ENCODE measurements at places on chromosomes 5 and 9.

- no peak for DNase-seq
Measured at GRCh38 chr9:92636627-92637026, 33.3 kb downstream of the IPPK start.

GRCh38 chr9:6226696-6227095 is 11.1 kb downstream of the IL33 start:
- no peak for DNase-seq

GRCh38 chr5:57900381-57900944 is 417.9 kb upstream of the ACTBL2 start:
- no peak for DNase-seq

GRCh38 chr9:134538856-134539566 is 102.6 kb upstream of the COL5A1 start:
- no peak for DNase-seq

DNA sequence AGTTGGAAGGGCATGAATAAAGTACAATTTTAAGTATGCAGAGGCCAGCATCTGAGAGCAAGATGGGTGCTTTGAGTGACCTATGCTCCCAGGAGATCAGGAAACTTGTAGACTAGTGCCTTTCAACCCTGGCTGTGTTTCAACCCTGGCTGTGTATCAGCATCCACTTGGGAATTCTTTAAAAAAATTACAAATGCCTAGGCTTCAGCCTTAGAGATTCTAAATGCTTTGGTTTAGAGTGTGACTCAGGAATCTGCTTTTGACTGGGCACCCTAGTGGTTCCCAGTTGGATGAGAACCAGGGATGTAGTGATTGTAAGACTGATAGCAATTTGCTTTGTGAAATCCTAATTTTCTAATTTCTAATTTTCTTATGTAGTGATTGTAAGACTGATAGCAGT is 65.6 kb downstream of the RALGPS1 start:
- no peak for DNase-seq

DNA sequence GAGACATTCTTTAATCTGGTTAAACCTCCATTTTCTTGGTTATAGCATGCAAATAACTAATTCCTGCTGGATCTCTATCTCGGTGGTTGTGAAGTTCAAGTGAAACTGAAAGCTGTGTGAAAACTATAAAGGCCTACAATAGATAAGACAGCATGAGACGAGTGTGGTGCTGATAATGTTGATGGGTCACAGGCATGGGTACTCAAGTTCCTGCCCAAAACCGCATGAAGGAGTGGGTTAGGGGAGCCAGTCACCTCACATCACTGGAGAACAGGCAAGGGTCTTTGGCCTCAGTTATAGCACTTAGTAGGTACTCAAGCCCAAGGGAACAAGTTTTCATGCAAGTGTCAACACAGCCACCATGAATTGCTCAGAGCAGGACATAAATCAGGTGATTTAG is 16.7 kb downstream of the HMHB1 start:
- no peak for DNase-seq

DNA sequence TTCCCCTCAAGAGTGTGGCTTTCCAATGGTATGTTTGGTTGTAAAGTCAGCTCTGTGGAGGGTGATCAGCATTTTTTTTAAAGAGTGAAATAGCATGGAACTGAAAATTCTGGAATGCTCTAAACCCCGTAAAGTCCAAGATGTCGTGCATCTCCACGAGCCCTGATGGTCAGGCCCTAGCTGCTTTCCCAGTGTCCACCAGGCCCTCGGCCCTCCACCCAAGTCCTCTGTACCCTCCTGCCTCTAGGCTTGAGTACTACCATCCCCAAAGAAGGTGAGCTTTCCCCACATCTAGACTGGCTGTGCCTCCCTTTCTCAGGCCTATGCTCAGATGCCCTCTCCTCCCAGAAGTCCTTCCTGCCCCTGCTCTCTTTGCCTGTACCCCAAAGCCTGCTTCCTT is 280.3 kb downstream of the GADD45G start:
- no peak for DNase-seq

- no peak for DNase-seq
Measured at GRCh38 chr5:179188636-179189035, 128.5 kb downstream of the ZNF354C start.

GRCh38 chr9:99025616-99026270 is 79.2 kb upstream of the TGFBR1 start:
- no peak for DNase-seq

DNA sequence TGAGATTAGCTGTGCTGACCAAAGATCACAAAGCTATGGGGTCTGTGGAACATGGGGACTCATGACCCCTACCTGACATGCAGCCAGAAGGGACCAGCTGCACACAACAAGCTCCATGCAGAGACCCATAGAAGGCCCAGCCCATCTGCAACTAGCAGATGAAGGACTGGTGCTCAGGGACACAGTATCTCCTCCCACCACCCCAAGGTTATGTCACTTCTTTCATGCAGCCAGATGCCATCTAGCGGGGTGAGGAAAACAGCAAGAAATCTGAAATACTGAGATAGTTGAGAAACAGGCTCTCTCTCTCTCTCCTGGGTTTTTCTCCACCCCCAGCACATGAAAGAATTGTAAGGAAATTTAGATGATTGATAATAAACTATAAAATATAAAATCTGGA is 161.3 kb upstream of the DAPK1 start:
- no peak for DNase-seq

DNA sequence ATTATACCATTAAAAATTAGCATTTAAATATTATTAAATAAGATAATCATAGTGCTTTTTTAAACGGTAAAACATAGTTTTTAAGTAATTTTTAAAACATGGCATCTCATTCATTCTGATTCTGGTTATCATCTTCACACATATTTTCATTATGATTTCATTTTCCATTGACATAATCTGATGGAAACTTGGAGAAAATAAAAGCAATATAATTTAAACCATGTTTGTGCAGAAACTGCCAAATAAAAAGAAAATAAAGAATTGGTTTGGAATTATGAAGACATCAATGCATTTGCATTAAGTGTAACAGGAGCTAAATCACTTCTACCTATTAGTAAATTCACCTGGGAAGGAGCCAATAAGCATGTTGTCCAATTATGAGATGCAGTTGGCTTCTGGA is 490.1 kb upstream of the CD180 start:
- no peak for DNase-seq

DNA sequence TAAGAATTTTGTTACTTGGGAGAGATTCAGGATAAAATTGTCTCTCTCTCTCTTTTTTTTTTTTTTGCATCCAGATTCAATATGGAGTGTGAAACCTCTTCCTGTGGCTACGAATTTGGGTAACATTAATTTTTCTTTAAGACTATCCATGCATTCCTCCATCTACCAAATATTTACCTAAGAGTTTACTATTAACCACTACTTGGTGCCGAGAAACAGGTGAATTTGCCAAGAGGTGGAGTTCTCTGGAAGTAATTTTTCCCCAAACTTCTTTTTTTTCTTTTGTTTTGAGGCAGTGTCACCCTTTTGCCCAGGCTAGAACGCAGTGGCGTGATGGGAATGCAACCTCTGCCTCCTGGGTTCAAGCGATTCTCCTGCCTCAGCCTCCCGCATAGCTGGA is 206.3 kb upstream of the VLDLR start:
- no peak for DNase-seq

DNA sequence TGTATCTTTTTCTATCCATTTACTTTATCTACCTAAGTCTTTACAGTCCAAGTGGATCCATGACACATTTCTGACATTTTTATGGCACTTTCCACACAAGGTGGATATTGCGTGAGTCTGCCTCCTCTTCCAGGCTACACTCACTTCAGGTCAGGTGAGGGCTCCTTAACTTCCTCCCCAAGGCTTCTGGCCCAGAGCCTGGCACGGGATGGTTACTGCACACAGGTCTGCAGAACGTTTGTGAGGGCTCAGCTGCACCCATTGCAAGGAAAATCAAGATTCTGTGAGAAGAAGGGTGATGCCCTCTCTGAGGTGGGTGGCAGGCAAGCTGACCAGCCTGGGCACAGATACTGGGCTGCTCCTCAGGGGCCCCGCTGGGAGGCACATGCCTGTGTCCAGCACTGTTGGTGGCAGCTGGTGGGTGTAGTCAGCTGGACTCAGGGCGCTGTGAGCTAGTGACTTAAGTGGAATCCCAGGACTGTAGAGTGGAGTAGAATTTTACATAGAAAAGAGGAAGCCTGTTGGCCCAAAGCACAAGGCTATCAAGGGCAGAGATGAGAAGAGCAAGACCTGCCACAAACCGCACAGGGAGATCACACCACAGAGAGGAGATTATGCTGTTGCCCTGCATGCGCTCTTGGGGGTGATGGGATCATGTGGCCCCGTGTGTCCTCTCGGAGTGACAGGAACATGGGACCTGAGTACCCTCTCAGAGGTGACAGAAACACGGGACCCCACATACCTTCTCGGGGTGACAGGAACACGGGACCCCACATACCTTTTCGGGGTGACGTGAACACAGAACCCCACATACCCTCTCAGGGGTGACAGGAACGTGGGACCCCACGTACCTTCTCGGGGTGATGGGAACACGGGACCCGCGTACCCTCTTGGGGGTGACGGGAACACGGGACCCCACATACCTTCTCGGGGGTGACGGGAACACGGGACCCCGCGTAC is 21.3 kb downstream of the AHRR start:
- DNase-seq, result no peak

DNA sequence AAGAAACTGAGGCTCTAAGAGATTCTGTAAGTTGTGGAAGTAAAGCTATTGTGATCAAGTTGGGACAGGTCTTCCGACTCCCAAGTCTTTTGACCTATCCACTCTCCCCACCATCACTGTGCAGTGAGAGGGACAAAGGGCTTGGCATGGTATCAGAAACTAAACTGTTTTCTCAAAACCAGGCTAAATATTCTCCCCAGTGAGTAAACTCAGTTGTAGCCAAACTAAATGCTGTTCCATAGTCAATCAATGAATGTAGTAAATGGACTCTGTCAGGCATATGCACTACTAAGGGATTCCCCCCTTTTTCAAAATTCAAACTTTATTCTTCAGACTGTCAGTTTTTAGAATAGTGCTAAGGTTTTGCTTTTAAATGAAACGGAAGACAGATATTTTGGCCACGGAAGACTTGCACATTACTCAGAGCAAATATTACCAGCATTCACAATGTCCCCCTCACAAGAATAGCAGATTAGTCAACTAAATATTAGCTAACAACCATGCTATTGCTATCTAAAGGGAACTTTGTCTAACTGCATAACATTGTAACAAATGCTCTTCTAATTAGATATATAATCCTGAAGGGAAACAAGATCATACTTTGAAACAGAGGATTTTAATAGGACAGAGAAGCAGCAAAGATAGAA is 7.1 kb downstream of the PRKAA1 start:
- DNase-seq, result no peak

GRCh38 chr9:38315085-38315595 is 77.4 kb upstream of the ALDH1B1 start:
- DNase-seq, result no peak

DNA sequence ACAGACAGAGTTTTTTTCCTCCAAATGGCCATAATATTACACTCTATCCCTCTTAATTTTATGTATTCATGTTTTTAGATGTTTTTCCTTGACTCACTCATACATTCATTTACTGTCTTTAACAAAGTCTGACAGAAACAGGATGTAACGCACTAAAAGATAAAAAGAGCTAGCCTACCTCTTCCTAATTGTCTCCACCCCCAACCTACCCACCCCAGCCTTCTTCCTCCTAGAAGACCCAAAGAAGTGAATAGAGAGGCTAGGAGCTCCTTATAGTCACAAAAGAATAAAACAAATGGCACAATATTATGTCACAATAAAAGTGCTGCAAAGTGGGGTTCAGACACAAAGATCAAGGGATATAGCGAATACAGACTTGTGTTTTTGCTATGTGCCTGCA is 719 bp downstream of the NOL8 start:
- no peak for DNase-seq

GRCh38 chr9:7976167-7976755 is 176.7 kb upstream of the DMAC1 start:
- peak; percentile 35 for DNase-seq

DNA sequence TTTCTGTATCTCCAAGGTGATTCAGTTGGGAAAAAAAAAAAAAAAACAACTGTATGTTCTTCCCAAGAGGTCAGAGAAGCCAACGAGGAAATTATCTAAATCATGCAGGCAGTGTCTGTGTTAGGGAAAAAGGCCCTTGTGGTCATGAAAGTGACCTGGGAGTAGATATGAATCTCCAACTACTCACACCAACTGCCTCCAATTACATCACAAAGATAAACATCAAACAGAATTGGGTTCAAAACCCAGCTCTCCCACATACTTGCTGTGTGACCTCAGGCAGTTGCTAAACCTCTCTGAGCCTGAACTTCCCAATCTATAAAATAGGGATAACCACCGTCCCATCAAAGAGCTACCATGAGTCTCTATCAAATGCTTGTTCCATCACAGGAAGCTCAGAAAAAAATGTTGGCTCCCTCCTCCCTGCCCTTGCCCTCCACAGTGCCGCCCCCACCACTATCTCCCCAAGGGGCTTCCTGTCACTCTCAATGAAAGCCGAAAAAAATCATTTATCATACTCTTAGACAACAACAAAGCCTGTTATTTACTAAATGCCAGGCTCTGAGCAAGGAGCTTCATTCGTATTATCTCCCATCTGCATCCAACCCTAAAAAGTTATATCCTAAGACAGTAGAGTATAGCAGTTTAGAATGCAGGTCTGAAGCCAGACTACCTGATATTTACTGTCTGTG is 42.9 kb downstream of the CDK5RAP2 start:
- no peak for DNase-seq

DNA sequence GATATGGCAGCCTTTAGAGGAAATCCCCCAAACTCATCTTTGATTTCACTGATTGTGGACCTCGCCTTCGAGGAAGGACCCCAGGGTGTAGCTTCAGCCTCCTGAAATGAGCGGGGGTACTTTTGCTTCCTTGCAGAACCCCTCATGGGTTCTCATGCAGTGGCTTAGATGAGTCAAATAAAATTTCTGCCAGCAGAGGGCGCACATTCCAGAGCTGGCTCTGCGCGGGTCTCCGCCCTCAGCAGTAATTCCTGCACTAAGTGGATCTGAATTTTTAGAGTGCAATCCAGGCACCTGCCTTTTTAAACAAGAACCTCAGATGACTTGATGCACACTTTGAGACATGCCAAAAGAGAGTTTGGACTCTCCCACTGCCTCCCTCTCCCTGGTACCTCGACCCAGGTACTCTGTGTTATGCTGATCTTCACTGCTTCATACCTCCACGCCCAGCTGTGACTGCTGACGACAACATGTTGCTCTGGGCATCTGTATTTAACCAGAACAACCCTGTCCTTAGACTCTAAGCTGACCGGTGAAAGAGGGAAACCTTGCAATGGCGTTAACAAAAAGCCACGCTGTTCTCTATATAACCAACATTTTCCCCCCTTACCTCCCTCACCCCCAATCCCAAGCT is 7.3 kb downstream of the EGFLAM start:
- no peak for DNase-seq

Data from T-helper 1 cell (primary cell).